ENCODE measurements at places on chromosomes 2 and 18. TPM values are rescaled to one million over a fixed set of nuclear protein-coding genes. Genes with fewer than 3 reads are reported as not detected.

Gene DSC2
- 5.2 TPM for total RNA-seq

Gene SLC8A1
- total RNA-seq: 16.6 TPM

Gene ACADL
- total RNA-seq: 0.50 TPM

Gene GORASP2
- 113 TPM for total RNA-seq

Gene GULP1
- 32.3 TPM for total RNA-seq

Gene HOXD12
- not detected for total RNA-seq

DNA sequence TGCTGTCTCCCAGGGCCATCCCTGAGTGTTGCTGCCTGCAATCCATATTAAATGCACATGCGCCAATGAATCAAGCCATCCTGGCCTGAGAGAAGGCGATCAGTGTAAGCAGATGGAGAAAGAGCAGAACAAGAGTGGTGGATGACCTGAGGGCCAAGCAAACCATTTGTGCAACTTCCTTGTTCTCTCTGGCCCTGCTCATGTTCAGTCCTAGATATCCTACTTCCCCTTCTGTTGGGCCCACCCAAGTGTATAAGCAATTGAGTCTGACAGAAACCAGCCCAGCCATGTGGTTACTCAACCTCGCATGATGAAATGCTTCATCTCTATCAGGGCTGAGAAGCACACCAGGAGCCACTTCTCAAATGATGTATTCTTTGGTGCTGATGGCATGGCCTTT, 383.1 kb upstream of the ID2 start:
- no peaks in the 10 kb centered on the region for H3K27me3 ChIP-seq
- H3K27ac ChIP-seq: peak overlapping the region; percentile 35
- peak; percentile 56 for DNase-seq

DNA sequence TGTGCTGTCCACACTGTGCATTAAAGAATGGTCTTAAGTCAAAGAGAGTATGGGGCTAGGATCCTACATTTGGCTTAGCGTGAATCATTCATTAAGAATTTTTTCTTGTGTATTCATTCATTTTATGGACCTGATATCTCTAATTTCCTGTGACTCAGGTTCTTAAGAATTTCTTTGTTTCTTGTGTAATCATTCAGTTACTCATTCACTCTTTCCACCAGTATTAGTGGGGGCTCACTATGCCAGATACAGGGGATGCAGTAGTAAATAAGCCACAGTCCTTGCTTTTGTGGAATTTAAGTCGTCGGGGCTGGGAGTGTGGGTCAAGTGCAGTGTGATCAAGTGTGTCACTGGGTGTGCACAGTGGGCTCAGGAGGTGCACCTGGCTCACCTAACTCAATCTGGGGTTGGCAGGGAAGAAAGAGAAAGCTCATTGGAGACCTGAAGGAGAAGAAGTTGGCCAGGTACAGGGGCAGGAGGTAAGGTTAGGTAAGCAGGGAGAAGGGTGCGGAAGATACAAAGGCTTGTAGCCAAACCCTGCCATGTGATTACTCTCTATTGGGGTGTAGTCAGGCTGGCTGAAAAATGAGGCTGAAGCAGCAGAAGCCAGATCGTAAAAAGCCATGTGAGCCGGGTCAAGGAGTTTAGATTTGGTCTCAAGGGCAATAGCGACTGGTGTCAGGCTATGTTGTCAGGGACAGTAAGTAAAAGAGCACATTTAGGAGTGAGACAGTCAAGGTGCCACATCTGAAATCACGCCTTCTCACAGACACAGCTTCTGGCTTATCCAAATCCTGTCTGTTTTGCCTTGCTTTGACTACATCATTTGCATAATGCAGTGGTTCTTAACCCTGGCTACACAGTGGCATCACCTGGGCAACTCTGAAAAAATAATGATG, 67.2 kb downstream of the KCTD1 start:
- DNase-seq: peak; percentile 57
- H3K27me3 ChIP-seq: no peaks in the 10 kb centered on the region
- no peaks in the 10 kb centered on the region for H3K36me3 ChIP-seq
- H3K4me1 ChIP-seq: peaks cover 6% of the 10 kb centered on the region
- no peak overlapping the region for H3K4me3 ChIP-seq
- H3K27ac ChIP-seq: peak overlapping the region; percentile 74

DNA sequence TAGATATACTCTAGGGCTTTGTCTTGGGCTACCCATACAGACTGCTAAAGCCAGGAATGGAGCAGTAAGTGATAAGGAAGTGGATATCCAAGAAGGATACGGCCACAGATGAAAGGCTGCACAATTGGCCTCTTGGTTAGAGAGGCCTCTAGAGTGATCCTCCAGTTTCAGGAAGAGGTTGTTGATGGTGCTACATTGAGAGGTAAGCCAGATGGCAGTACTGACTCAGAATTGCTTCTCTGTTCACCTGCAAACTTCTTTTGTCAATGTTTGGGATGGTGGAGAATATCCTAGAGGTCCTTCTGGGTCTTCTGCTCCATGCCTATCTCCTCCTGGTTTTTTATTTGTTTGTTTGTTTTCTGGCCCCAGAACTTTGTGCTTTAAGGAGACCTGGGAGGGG, 226.8 kb upstream of the LRRTM1 start:
- no peak for DNase-seq
- H3K4me1 ChIP-seq: no peaks in the 10 kb centered on the region
- H3K4me3 ChIP-seq: no peak overlapping the region
- H3K27ac ChIP-seq: no peak overlapping the region

DNA sequence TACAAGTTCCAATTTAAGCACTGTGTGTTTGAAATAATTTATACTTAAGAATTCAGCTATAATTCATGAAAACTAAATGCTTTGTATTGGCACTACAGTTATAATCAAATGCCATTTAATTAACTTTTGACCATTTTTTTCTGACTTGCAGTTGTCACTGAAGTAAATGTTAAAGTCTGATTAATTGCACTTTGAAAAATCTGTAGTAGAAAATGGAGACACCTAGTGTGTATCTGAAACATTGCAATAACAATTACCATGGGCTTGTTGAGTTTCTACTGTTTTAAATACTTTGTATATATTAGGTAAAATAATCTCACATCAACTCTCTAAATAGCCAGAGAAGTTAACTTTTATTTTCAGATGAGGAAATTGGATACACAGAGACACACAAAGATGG, 458.6 kb upstream of the FSIP2 start:
- H3K36me3 ChIP-seq: no peaks in the 10 kb centered on the region
- DNase-seq: no peak
- no peaks in the 10 kb centered on the region for H3K27me3 ChIP-seq
- no peak overlapping the region for H3K4me3 ChIP-seq
- H3K27ac ChIP-seq: no peak overlapping the region
- no peaks in the 10 kb centered on the region for H3K4me1 ChIP-seq

GRCh38 chr2:215382011-215382410, 53.9 kb downstream of the FN1 start:
- no peaks in the 10 kb centered on the region for H3K36me3 ChIP-seq
- no peak for DNase-seq
- no peaks in the 10 kb centered on the region for H3K27me3 ChIP-seq
- no peak overlapping the region for H3K27ac ChIP-seq

- H3K36me3 ChIP-seq: no peaks in the 10 kb centered on the region
- peak; percentile 82 for DNase-seq
- H3K4me3 ChIP-seq: no peak overlapping the region
- no peaks in the 10 kb centered on the region for H3K4me1 ChIP-seq
- H3K27me3 ChIP-seq: no peaks in the 10 kb centered on the region
These were observed 57.9 kb downstream of the ARHGEF33 start for GRCh38 chr2:38947241-38948239.

DNA sequence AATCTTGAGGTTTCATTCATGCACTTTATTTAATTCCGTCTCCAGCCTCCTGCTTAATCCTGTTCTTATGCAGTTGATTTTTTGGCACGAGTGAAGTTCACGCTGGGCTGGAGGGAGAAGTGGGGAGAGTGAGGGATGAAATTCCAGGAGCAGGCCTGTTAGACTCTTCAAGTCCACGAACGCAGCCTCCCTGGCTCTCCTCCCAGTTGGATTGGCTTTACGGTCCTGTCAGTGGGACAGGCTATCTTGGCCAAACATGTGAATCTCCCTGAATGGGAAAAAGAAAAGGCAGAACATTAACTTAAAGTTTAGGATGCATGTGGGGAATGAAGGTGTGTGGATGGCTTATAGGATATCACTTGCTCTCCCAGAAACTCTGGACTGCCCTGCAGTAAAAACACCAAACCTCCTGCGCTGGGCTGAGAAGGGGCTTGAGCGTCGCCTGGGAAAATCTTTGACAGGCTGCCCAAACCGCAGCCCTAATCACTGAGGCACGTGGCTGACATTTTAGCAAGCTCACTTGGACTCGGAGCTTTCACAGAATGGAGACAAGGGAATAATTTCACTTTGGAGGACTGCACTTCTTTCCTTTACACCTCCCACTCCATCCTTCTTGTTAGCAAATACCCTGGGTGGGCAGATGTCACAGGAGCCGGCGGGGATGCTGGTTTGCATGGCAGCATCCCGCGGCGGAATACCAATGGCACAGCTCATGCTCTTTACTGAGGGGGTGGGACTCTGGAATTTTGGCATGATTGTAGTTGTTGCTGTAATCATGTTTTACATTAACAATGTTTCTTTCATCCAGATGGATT, 93.9 kb downstream of the ACKR3 start:
- H3K4me3 ChIP-seq: no peak overlapping the region
- DNase-seq: no peak
- H3K27me3 ChIP-seq: no peaks in the 10 kb centered on the region
- peak overlapping the region; percentile 10 for H3K27ac ChIP-seq
- no peaks in the 10 kb centered on the region for H3K4me1 ChIP-seq

- H3K4me3 ChIP-seq: no peak overlapping the region
- peak overlapping the region; percentile 34 for H3K27ac ChIP-seq
- no peaks in the 10 kb centered on the region for H3K27me3 ChIP-seq
- no peaks in the 10 kb centered on the region for H3K4me1 ChIP-seq
- no peak for DNase-seq
These were observed 45.6 kb upstream of the NRP2 start for GRCh38 chr2:205636549-205637319.

DNA sequence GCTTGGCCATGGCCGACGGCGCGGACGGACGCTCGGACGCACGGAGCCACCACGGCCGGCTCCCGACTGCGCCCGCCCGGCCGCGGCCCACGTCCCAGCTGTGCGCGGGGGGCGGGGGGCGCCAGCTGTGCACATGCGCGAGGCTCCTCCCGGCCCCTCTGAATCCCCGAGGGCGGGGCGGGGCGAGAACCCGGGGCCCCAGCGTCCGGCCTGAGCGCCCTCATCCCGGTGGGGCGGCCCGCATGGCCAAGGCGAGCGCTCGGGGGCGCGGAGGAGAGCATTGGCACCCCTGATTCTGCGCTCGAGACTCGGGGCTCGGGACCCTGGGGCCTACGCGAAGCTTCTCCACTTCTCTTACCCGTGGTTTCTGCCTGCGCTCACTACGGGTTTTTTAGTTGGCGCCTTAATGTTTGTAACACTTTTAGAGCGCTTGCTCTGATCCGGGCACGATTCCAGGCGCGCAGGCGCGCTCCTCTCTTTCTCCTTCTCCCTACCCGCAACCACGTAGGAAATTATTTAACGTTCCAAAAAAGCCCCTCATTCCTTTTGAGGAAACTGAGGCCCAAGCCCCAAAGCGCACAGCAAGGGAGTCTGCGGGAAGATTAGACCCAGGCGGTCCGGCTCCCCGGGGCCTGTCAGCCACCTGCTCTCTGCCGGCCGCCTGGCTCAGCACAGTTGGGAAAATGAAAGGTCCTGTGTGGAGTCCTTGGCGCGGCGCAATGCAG, at the start of gene PXDN:
Gene PXDN (minus strand): TSS at position 70 of the 725 bp plus-strand sequence. CDS start 60 bp downstream, at position 10.
- no peaks in the 10 kb centered on the region for H3K36me3 ChIP-seq
- no peaks in the 10 kb centered on the region for H3K27me3 ChIP-seq
- H3K4me3 ChIP-seq: peak within 1 kb of the TSS; percentile 61

GRCh38 chr18:59861963-59862819, 37.6 kb upstream of the PMAIP1 start:
- H3K27ac ChIP-seq: no peak overlapping the region
- H3K4me1 ChIP-seq: no peaks in the 10 kb centered on the region
- H3K36me3 ChIP-seq: no peaks in the 10 kb centered on the region
- peaks cover 12% of the 10 kb centered on the region for H3K27me3 ChIP-seq
- no peak for DNase-seq

GRCh38 chr2:68906716-68907115, 35.5 kb upstream of the BMP10 start:
- no peak overlapping the region for H3K27ac ChIP-seq
- H3K4me3 ChIP-seq: no peak overlapping the region
- H3K27me3 ChIP-seq: no peaks in the 10 kb centered on the region
- no peaks in the 10 kb centered on the region for H3K36me3 ChIP-seq

- H3K27me3 ChIP-seq: no peaks in the 10 kb centered on the region
- no peak overlapping the region for H3K4me3 ChIP-seq
- DNase-seq: no peak
- no peak overlapping the region for H3K27ac ChIP-seq
- peaks cover 6% of the 10 kb centered on the region for H3K4me1 ChIP-seq
These were observed 211.2 kb downstream of the VAPA start for GRCh38 chr18:10124967-10125366.

DNA sequence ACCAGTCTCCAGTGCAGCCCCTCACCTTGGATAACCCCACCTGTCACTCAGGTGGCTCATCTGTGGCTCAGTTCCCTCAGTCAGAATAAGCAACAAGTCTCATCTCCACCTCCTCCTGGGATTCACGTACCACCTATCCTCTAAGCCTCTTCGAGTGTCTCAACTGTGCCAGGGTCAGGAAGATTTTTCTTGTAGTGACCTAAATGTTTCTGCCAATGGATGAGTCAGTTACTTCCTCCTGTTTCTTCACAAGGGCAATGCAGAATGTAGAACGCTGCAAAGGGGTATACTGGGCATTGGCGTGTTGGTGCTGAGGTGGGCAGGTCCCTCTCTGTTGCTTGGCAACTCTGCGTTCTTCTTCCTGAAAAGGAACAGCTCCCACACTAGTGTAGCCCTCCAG, 213.3 kb upstream of the CXCR4 start:
- no peak overlapping the region for H3K27ac ChIP-seq
- H3K4me1 ChIP-seq: peaks cover 7% of the 10 kb centered on the region
- DNase-seq: no peak
- no peak overlapping the region for H3K4me3 ChIP-seq
- H3K27me3 ChIP-seq: no peaks in the 10 kb centered on the region

DNA sequence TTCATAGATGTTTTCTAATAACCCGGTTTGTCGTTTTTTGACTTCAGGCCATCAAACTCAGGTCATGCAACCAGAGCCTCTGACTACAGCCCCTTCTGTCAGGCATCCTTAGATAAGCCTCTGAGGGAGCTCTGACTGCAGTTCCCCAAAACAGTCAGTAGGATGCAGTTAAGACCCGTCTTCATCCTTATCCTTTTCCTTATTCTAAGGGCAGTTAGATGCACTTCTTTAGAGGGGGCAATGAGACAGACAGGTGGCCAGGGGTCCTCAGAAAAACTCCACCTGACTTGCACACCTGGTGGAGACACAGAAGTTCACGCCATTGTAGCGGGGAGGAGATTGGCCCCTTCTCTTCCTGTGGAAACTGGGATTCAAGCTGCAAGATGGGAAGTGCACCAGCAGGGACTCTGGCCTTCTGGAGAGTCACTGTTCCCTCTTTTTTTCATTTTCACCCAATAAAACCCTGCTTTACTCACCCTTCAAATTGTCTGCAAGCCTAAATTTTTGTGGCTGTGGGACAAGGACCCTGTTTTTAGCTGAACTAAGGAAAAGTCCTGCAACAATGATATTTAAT, 104.8 kb upstream of the TFPI start:
- DNase-seq: no peak
- no peaks in the 10 kb centered on the region for H3K36me3 ChIP-seq
- H3K4me3 ChIP-seq: no peak overlapping the region
- H3K27me3 ChIP-seq: no peaks in the 10 kb centered on the region
- H3K4me1 ChIP-seq: no peaks in the 10 kb centered on the region

GRCh38 chr2:39571111-39571731, 94.5 kb upstream of the TMEM178A start:
- no peak overlapping the region for H3K27ac ChIP-seq
- peaks cover 40% of the 10 kb centered on the region for H3K4me1 ChIP-seq
- H3K4me3 ChIP-seq: no peak overlapping the region
- H3K36me3 ChIP-seq: no peaks in the 10 kb centered on the region

Data from adrenal gland (tissue), 19 donors.